Activated CD4-positive, alpha-beta memory T cell treated with anti-CD3 and anti-CD28 coated beads, Interleukin-2, amount 10 ng/mL, durations not matched to agents 7 days and 5 days (primary cell): ENCODE measurements at places on chromosomes 7 and 10.

GRCh38 chr10:89563861-89564478, 28.6 kb upstream of the SLC16A12 start:
- no peak for DNase-seq

- no peak for DNase-seq
These were observed 20.4 kb upstream of the FIGNL1 start for GRCh38 chr7:50470250-50471163.

GRCh38 chr7:24158975-24159374, 125.0 kb upstream of the NPY start:
- DNase-seq: no peak

DNA sequence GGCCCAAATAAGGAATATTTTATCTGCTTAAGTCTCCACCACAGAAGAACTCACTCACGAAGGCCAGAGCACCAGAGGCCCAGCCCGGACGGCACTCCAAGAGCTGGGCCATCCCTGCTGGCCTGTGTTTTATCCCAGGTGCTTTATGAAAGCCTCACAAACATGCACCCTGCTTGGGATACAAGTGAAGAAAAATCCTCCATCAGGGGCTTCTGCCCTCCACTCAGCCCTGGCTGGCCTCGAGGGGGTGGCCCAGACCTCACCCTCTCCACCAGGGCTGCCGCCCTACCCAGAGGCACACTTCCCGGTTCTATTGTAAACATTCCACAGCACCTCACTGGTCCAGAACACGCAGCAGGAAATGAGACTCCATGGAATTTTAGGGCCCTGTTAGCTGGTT, 19.8 kb upstream of the DNAAF5 start:
- no peak for DNase-seq

- no peak for DNase-seq
These were observed 5.9 kb downstream of the DIP2C start for GRCh38 chr10:683448-684071.

GRCh38 chr10:101693978-101694673, 844 bp downstream of the FBXW4 start:
- DNase-seq: peak; percentile 74

DNA sequence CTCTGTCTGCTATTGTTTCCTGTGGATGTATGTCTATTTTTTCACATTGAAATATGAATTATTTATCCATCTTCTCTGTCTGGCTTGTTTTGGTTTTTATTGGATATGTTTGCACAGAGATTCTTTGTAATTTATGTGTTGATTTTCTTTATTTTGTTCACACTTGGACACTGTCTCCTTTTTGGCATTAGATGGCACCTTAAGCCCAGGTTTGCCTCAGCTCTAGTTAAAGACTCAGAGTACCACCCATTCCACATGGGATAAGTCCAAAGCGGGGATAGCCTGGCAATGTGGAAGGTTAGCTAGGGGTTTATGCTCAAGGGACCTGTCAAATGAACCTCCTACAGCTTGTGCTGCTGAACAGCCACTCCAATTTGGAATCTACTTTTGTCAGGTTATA, 14.1 kb downstream of the FEZF1 start:
- DNase-seq: no peak

- no peak for DNase-seq
These were observed 55.0 kb upstream of the EN2 start for GRCh38 chr7:155402941-155403340.

GRCh38 chr7:42753367-42753766, 158.5 kb downstream of the C7orf25 start:
- DNase-seq: no peak

- DNase-seq: no peak
These were observed 43.6 kb upstream of the ZNF32 start for GRCh38 chr10:43692051-43692825.

DNA sequence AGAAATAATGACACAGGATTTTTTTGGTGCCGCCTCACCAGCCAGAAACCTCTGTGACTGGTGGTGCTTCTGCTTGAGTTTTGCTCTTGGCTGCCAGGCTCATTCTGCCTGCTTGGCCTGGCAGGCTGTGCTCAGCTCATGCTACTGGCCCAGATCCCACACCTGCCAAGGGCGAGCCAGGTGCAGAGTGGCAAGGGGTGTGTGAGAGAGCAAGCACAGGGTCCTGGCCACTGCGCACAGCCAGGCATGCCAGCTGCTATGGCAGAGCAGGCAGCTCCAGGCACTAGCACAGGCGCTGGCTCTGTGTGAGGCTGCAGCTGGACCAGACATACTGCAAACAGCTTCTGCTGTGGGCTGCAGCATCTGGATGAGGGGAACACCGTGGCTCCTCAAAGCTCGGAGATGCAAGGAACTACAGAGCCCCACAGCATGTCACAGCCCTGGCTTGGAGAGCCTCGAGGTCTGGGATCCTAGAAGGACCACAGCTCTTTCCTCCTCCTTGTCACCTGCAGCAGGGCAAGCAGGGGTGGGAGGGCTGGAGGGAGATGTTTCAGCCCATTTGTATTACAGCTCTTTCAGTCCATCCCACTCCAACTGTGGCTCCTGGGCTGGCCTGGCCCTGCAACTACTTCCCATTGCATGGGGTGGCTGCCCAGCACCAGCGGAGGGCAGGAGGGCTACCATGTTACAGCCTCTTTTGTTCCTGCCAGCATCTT, 313.4 kb upstream of the SEMA3C start:
- no peak for DNase-seq

DNA sequence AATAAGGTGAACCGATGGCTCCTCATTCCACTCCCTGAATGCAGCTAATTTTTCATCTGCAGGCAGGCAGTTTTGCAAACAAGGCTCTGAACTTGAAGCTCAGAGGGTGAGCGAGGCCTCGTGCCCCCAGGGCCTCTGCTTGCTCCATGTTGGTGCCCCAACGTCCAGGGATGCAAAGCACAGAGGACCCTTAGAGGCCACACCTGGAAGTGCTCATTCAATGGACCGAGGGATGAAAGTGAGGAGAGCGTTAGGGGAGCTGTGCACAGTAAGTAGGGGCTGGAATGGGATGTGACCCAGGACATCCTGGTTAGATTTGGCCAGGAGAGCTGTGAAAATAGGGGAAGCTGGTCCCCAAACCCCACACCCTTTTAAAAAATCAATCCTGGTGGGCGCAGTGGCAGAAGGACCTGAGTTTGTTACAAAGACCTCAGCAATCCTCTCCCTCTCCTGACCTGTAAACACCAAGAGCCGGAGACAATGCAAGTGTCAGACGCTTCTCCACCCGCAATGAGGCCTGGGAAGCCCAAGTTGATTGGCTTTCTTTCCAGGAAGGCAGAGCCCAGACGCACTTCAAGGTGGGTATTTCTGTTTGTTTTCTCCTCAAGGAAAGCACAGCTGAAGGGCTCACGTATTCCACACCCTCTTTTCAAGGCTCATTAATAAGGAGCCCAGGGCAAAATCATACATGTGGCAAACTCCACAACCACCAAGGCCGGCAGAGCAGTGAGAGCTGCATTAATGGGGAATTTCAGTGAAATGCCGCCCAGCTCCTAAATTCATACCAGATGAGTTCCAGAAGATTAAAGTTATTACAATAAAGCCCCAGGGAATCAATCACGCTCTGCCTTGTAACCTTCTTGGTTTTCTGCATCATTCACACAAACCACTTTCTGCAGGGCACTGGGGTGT, 14.1 kb upstream of the CXCL12 start:
- no peak for DNase-seq

- no peak for DNase-seq
These were observed 30.7 kb upstream of the TRIL start for GRCh38 chr7:28988810-28989209.

DNA sequence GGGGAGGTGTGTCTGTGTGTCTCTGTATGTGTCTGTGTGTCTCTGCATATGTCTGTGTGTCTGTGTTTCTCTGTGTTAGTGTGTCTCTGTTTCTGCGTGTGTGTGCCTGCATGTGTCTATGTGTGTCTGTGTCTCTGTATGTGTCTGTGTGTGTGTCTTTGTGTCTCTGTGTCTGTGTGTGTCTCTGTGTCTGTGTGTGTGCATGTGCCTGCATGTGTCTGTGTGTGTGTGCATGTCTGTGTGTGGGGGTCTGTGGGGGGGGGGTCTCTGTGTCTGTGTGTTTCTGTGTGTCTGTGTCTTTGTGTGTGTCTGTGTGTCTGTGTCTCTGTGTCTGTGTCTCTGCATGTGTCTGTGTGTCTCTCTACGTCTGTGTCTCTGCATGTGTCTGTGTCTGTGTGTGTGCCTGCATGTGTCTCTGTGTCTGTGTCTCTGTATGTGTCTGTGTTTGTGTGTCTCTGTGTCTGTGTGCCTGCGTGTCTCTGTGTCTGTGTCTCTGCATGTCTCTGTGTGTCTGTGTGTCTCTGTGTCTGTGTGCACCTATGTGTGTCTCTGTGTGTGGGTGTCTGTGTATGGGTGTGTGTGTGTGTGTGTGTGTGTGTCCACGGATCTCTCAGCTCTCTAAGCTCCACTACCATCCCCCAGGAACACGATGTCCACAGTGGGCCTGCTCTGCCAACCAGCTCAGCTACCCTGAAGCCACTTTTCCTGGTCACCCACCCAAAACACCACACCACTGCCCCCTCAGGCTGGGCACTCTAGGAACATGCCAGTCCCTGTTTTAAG, 41.7 kb downstream of the RASGEF1A start:
- no peak for DNase-seq

DNA sequence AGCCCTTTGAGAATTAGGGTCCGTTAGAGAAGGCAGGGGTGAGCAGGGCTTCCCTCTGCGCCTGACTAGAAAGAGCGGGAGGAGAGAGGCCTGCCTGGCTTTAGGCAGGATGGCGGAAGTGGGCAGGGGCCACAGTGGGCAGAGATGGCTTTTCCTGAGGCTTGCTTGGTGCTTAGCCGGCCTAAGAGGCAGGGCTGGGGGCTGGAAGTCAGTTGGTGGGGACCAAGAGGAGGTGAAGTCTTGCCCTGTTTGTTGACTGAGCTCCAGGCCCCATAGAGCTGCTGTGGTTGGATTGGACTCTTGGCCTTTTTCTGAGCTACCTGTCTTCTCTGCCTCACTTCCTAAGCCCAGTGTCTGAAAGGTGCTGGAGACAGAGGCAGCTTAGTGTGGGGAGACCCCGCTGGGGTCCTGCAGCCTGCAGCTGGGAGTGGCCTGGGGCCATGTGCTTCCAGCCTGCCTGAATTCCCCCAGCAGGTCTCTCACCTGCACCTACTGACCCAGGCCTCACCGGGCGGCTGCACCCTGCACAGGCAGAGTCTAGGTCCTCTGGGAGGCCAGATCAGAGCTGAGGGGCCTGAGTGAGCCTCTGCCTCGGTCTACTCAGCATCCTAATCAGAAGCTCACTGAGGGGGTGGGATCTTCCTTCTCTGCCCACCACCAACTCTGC, 4.8 kb downstream of the FAM241B start:
- DNase-seq: no peak

DNA sequence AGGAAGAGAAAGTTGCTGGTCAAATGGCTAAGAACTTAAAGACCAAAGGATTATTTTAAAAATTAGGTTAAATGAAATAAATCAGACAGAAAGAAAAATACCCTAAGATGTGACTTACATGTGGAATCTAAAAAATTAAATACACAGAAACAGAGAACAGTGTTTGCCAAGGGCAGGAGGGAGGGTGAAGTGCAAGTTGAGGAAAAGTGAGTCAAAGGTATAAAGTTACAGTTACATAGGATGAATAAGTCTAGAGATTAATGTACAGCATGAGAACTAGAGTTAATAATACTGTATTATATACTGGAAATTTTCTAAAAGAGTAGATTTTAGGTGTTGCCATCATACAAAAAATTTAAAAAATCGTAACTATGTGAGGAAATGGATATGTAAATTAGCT, 146.3 kb downstream of the MDFIC start:
- DNase-seq: no peak
